ENCODE measurements at places on chromosomes 12 and 14. TPM values are rescaled to one million over a fixed set of nuclear protein-coding genes. Genes with fewer than 3 reads are reported as not detected.

Gene KRT7
- 64.3 TPM for polyA plus RNA-seq

Gene BCL2L14
- 1.3 TPM for polyA plus RNA-seq

Gene SIX4
- 6.4 TPM for polyA plus RNA-seq

Gene ACSS3
- polyA plus RNA-seq: 18.6 TPM

Gene TEX52
- 3.9 TPM for polyA plus RNA-seq

Gene ZFYVE21
- polyA plus RNA-seq: 59.7 TPM

Gene GSG1
- polyA plus RNA-seq: 0.87 TPM

- no peak for DNase-seq
Measured at GRCh38 chr14:97149775-97150174, 352.6 kb downstream of the VRK1 start.

DNA sequence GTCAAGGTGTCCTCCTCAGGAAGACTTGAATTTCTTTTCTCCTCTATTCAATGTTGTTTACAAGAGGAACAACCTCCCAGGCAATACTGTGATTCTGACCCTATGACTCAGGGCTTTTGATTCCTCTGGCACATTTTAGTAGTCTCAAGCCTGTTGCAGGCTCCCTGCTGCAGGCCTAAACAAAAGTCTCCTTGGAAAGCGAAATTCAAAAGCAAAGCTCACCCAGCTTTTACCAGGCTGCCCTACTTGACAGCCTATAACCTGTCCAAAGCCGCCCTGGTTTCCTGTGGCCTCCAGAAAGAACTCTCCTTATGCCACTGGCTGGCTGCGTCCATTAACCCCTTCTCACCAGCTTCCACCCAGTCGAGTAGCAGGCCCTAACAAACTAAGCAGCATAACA lies 11.6 kb downstream of the FGD6 start:
- no peak for DNase-seq

DNA sequence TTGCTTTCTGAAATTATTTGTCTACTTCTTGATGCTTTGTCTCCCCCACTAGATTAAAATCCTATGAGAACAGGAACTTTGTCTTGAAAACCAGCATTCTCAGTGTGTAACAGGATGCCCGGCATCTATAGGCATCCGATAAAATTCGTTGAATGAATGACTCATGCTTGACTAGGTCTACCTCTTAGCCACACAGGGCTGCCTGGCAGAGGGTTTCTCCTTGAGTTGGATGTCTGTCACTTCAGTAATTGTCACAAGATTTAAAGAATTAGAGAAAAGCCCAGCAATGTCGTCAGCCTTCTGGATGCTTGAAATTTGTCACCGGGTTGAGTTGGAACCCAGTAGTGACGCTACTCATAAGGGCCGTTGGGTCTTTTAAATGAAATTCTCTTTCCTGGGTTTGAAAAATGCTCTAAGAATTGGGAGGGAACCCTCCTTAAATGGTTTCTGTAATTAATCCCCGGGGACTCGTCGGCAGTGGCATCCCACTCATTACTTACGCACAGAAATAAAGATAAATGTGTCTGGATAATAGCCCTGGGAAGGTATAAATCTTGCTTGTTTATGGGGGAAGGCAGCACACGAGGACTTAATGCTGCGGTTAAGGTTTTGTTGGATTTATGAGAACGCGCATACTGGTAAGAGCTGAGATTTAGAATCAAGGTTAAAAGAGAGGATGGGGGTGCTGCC lies 194.1 kb downstream of the AACS start:
- peak; percentile 78 for DNase-seq

GRCh38 chr12:93870020-93870795 lies 193.0 kb downstream of the CRADD start:
- no peak for DNase-seq

DNA sequence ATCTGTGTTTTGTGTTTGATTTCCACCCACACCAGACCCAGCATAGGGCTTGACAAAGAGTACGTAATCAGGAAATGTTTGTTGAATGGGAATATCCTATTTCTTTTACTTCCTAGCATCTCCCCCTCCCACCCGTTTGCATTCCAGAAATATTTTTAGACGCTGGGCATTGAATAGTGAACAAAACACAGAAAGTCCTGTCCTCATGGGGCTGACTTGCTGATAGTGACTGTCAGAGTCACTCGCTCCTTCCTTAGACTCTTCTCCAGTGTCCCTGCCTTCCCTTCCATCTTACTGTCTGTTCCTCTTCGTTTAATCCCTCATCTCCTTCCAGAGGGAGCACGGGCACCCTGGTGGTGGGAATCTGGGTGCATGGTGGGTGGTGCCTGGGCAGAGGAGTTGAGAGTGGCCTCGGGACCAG lies 53.6 kb downstream of the SLC25A47 start:
- DNase-seq: no peak

DNA sequence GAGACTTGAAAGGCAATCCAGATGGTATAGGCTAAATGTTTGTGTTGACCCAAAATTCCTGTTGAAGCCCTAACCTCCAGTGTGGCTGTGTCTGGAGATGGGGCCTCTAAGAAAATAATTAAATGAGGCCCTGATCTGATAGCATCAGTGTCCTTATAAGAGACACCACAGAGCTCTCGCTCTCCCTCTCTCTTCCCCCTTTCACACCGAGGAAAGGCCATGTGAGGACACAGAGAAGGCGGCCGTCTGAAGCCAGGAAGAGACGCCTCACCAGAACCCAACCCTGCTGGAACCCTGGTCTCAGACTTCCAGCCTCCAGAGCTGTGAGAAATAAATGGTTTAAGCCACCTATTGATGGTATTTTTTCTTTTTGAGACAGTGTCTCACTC lies 87.5 kb downstream of the SCARB1 start:
- no peak for DNase-seq

GRCh38 chr14:32757568-32757967 lies 181.1 kb upstream of the NPAS3 start:
- DNase-seq: no peak

DNA sequence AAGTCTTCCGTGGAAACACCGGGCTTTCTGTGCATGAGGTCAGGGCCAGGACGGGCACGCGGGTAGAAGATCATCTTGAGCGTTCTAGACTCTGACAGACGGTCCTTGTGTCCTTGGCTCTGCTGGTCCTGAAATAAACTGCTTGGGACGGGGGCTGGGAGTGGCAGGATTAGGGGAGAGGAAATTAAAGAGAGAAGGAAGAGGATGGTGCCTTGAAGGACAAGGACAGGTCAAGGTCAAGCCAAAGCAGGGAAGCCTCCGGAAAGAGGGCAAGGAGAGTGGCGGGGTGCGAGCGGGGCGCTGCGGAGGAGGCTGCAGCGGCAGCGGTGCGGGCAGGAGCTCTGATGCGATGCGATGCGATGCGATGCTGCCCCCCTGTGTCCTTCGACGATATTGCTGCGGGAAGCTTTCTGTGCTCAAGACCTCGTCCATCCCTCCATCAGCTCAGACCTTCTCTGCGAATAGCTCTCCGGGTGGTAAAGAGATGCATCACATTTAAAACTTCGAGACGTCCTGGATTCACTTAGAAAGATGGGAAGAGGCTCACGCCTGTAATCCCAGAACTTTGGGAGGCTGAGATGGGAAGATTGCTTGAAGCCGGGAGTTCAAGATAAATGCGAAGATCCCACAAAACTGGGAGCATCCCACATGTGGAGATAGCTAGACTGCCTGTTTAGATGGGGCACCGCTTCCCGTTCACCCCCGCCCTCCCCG lies 110.1 kb upstream of the TMEM132D start:
- DNase-seq: peak; percentile 72

- DNase-seq: no peak
Measured at GRCh38 chr12:4114986-4115385, 158.6 kb upstream of the CCND2 start.

DNA sequence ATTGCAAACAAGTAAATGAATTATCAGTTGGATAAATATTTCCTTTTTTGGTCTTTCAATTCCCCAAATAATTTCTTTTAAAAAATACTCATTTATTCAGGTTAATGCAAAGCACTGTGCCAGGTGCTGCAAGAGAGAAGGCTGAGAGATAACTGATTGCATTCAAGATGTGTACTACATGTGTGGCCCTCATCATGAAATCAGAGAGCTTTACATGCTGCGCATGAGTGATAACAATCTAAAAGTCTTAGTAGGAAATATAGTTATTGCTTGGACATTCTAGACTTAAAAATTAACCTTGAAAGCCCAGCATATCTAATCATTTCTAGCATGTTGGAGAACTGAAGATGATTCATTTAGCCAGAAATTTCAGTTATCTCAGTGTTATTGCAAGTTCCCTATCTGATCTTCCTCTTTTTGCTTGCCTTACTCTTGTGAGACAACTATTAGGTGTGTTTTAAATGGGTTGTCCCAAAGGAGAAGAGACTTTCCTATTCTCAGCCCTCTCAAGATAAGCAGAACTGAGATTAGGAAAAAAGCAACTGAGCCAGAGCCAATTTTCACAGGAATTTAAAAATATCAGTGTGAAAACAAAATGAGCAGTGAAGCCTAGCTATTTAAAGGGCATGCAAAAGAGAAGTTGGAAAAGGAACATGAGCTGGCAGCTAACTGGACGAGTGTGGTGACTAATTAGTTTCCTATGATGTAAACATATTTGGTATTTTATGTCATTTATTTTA lies 60.9 kb downstream of the PLEKHA5 start:
- no peak for DNase-seq

- DNase-seq: no peak
Measured at GRCh38 chr12:105451211-105451610, 120.7 kb downstream of the C12orf75 start.

DNA sequence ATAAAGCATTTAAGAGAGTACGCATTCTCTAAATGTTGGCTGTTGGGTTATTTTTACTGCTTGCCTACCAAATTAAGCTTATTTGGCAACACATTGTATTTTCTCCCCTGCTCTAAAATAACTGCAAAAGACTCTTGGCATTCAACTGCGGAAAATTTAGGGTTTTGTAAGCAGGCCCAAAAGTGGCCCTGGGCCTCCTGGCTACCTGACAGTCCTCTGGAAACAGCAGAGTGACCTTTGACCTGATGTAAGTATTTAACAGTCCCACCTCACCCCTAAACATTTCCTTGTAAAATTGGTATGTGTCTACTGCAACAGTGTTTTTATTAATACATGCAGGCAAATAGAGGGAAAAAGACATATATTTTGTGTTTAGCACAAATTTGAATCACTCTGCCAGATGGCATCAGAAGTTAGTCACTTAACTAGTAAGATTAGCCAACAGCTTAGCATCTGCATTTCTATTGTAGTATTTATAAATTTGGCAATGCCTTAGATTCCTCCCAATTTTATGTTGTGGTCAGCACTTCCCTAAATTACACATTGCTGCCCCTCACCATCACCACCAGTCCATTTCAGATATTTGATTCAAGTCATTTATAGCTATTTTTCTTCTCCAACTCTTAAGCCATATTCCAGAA lies 11.2 kb downstream of the LLPH start:
- no peak for DNase-seq

DNA sequence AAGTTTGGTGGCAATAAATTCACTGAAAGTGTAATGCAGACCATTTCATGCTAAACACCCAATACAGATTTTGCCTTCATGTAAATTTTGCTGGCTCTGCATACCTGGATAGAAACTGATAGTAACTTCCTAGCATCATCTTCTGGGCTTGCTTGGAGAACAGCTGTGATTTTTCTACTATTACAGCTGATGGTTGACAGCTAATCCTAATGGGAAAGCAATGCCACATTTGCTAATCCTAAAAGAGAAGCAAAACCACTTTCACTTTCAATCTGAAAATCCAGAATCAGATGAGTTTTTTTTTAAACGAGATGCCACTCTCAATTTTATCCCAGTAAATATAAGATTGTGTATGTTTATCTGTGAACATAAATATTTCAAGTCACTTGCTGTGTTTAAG lies 1035.9 kb downstream of the TRHDE start:
- DNase-seq: no peak

- no peak for DNase-seq
Measured at GRCh38 chr12:101064721-101065120, 145.3 kb downstream of the SLC5A8 start.

GRCh38 chr12:27817766-27818165 lies 37.7 kb upstream of the MANSC4 start:
- no peak for DNase-seq
